ENCODE measurements at places on chromosomes 13 and 19.

DNA sequence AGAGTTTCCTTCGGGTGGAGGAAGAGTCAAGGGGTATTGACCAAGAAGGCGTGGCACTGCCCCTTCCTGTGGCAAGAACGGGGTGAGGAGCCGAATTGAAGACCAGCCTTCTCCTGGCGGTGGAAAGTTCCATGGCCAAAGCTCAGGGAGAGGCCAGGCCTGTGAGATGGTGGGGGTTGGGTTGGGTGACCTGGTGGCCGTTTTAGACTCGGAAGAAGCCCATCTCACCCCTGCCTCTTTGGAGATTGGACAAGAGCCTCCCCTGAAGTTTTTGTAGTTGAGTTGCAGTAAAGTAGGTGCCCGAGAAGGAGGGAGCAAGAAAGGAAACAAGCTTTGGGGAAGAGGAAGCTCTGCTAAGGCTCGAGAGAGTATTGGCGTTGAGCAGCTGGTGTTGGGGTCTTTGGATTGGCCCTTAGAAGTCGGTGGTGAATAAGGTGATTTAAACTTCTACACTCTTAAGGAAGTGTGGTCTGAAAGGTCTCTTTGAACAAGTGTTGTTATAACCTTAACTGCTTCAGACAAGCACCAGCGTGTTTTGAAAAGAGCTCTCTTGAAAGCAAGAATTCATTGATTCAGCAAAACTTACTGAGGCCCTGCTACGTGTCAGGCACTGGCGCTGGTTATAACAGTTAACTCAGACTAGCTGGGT lies 964 bp downstream of the SPINT2 start:
- peak; percentile 46 for DNase-seq

- no peak for DNase-seq
Measured at GRCh38 chr19:45323671-45324081, 1.0 kb upstream of the CKM start.

GRCh38 chr13:77492982-77493381 lies 42.5 kb upstream of the SCEL start:
- DNase-seq = peak; percentile 10

DNA sequence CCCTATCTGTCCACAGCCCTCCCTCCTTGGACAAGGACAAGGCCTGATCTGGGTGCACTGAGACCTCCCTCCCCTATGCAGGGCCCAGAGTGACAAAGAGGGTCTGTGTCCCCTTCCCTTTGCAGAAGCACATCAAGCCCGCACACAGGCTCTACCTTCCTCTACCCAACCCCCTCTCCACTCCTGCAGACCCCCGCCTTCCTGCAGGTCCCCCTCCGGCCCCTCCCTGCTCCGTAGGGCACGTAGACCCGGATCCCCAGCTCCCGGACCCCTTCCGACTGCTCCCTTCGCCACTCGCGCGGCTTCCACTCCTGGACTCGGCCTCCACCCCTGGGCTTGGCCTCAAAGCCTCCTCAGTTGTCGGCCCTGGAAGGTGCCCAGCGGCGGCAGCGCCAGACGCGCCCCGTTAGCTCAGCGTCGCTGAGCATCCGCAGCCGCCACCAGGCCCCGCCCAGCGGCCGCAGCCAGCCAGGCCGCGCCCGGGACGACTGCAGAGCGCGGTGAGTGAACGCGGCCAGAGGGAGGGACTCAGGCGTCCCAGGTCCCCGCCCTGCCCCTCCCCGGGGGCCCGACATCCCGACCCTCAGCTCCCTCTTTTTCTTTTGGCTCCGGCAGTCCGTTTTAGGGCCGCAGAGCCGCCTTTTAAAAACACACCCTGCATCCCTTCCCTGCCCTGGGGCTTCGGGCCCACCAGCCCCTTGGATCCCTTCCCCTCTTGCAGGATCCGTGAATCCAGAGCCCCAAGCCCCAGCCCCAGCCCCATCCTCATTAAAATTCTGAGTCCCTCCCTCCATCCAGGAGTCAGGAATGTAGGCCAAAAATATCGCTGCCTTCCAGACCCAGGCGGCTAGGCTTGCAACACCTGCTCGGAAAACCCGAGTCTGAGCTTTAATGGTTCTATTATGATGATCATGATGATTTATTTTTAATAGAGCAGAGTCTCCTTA lies 1.5 kb upstream of the MYADM start:
- DNase-seq = peak; percentile 83

DNA sequence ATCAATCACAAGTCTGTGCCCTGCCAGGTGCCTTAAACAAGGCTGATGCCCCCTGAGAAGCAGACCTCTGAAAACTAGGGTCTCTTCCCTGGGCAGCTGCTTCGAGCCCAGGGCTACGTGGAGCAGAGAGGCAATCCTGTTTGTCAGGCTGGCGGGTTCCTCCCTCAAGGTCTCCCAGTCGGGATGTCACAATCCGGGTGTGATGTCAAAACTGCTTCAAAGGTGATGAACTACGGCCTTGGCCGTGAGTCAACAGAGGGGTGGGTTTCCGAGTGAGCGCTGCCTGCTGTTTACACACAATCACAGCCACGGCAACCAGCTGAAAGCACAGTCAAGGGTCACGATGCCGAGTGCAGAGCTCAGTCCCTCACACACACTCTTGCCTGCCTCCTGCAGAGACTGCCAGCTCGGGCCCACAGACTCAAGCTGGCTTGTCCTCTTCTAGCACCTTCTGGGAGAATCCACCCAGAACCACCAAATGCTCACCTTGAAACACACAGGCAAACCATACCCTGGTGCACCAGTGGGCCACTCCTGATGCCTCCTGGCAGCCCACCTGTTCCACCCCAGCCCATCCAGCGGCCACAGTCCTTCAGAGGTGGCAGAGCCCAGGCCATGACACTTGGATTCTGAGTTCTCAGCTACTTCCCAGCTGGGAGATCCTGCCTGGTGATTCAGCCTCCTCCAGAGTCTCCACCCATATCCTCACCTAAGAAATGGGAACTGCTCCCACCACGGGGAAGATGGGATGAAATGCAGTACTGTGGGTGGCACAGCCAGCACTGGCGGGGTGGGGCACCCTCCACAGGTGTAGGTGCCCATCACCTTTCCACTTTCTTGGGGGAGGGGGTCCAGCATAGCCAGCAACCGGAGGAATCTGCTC lies 6.8 kb downstream of the ELL start:
- no peak for DNase-seq

DNA sequence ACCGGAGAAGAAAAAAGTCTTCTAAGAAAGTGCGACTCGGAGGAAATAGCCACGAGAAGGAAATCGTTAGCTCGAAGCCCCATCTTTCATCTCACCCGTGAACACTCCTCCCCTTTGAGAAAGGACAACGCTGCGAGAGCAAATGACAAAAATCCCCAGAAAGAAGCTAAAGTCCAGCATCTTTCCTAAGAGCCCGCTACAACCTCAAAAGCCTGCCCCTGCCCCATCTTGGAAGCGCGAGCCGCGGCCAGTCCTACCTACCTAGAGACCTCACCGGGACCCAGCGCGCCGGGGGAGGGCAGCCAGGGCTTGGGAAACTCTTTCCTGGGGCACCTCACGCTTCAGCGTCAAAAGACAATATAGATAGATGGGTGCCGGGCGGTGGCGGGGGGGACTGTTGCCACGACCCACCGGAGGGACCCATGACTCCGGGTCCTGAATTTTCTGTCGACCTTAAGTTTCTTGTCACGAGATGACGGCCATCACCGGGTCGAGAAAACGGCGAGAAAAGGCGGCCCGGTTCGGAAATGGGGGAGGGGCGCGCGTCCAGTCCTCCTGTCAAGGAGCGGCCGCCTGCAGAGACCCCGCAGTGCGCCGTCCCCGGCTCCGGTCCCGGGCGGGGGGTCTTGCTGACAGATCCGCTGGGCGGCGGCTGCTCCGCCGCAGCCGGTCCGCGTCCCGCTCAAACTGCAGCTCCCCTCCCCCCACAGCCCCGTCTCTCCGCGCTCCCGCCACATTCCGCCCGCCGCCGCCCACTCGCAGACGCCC lies 65.9 kb downstream of the KCNRG start:
- peak; percentile 53 for DNase-seq
